ENCODE measurements at places on chromosomes 1 and 21.

- no peak for DNase-seq
Observed at GRCh38 chr21:45972353-45972715, 9.2 kb upstream of the COL6A1 start.

GRCh38 chr1:6028042-6028850 is 17.4 kb upstream of the KCNAB2 start:
- DNase-seq, result peak; percentile 66

- no peak for DNase-seq
Observed at GRCh38 chr1:75097654-75098053, 36.5 kb upstream of the LHX8 start.

DNA sequence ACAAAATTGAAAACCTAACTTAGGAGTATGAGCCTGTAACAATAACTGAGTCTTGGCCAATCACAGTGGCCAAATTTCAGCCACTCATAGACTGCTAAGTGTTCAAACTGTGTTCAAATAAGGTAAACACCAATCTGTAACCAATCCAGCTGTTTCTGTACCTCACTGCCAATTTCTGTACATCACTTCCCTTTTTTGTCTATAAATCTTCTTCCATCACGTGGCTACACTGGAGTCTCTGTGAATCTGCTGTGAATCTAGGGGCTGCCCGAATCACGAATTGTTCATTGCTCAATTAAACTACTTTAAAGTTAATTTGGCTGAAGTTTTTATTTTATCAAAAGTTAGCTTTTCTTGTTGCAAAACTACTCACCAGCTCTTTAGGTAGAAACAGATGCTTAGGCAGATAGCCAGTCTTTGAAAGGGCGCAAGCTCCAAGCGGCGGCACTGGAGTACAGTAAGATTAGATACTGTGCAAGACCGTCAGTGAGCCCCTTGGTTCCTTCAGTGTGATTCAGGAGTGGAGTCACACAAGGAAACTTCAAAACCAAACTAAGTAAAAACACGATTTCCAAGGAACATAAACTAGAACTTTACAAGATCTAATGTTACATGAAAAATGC is 43.2 kb upstream of the ADGRL2 start:
- DNase-seq, result no peak

DNA sequence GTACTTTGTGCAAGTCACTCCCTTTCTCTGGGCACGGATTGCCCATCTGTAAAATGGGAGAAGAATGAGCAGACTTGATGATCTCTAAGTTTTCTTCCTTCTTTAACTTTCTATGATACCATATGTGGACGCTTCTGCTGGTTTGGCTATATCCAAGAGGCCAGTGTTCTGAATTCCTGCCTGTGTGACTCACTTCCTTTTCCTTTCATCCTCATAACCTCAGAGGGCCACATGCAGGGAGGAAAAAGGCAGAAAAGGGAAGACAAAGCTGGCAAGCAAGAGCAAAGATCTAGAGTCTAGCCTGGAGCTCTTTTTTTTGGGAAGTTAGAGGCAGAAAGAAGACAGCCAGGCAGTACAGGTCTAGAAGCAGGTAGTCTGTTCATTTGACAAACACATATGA is 151.2 kb downstream of the OMA1 start:
- DNase-seq, result no peak

GRCh38 chr21:35692311-35692710 is 368.0 kb downstream of the SETD4 start:
- no peak for DNase-seq

GRCh38 chr1:225611537-225612223 is 41.2 kb downstream of the ENAH start:
- DNase-seq, result no peak

GRCh38 chr1:117653732-117654492 is 48.1 kb downstream of the TENT5C start:
- no peak for DNase-seq

- no peak for DNase-seq
Observed at GRCh38 chr1:119573886-119574285, 66.9 kb downstream of the HSD3B1 start.

DNA sequence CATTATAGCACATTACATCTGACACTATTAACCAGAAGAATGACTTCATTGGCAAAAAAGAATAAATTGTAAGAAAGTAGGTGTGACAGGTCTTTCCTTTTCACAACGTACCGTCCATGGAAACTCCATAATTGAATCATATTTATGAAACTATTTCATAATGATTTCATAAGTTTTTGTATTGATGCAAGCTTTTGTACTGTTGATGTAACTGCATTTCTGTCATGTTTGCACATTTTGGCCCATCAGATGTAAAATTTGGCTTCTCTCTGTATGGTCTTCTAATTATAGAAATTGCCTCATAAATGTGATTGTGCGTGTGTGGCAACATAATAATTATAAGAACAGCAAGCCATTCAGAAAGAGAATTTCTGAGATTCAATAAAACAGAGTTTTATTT is 180.7 kb upstream of the ZNHIT6 start:
- DNase-seq, result no peak

- DNase-seq, result no peak
Observed at GRCh38 chr1:16064536-16065268, 8.7 kb downstream of the FAM131C start.

DNA sequence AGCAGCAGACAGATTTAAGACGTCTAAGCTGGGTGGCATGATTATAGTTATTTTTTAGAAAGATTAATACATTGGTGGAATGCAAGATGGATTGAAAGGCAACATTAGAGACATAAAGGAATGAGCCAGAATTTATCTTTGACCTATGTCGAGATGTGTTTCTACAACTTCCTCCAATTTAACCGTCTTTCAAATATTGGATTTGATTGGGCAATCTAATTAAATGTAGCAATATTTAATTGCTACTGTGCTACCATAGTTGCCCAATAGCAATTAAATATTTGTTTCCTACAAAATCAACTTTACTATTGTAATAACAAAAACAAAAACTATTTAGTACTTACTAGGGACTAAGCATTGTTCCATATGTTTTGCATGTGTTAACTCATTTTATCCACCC is 30.4 kb upstream of the CYP4A22 start:
- no peak for DNase-seq

GRCh38 chr1:164223378-164223777 is 335.6 kb upstream of the PBX1 start:
- no peak for DNase-seq

DNA sequence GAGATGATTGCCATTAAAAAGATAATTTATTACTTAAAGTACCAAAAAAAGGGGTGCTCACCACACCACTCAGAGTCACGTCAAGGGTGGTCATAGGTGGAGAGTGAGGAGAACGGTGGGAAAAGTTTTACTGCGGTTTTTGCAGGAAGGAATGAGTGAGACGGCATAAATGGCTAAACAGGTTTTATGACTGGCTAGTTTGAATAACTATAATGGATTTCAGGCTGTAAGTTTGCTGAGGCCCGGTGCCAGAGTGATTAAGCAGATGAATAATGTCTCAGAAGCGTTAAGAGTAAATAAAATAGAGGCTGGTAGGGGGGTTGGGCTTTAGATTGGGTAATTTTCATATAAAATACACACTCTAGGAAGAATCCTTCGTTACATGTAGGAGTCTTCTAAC is 1337.8 kb downstream of the AMY1C start:
- DNase-seq, result no peak

DNA sequence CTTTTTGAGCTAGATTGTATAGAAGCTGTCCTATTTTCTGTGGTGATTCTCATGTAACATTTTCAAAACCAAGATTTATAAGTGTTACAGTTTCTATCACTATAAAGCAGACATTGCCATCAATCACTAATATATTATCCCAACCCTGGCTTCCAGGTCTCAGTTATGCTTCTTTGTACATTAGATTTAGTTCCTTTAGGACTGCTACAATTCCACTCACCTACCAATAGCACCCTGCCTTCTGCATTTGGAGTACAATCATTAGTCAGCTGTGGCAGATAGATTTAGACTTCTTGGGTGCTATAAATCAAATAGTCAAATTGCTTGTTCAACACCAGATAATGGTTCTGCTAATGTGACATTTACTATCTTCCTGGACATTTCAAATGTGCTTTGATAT is 281.6 kb downstream of the BRINP3 start:
- no peak for DNase-seq

- peak; percentile 49 for DNase-seq
Observed at GRCh38 chr1:1068517-1069055, 5.5 kb downstream of the RNF223 start.

DNA sequence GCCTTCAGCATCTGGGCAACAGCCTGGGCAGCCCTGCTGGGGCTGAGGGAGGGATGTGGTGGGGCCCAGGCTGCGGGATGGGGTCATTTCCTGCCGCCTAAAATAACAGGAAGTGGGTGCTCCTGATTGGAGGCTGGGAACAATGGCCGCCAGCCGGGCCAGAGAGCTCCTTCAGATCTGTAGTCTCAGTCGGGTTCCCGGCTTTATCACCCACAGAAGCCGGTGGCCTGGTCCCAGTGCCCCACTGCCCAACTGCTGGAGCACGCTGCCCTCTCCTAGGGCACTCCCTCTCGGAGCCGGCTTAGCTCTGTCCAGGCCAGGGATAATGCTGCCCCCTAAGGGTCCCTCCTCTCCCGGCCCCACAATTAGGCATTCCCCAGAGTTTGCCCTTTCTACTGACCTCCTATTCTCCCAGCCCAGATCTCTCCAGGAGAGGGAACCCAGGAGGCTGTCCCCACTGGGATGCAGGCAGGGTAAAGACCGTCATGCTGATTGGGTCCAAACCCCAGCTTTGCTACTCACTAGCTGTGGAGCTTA is 5.1 kb downstream of the MAP7D1 start:
- peak; percentile 66 for DNase-seq

All from activated gamma-delta T cell treated with Interleukin-2 at 50 U/mL for 16 hours (primary cell).